RCC 7860 (cell line): ENCODE measurements at places on chromosomes 6 and 20.

DNA sequence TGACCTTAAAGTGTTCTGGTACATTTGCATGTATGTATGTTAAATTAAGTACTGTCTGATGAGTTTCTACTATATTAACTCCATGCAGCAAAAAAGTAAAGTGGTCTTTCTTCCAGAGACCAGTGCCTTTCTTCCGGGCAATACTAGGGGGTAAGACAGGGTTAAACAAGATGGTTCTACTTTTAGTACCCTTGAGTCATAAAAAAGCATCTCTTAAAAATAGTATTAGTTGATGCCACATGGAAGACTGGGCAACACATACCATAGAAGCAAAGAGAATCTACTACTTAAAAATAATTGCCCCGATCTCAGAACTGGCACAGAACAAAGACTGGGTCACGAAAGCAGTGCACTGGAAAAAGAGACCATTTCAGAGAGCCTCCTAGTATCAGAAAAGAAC is 66.2 kb downstream of the SESN1 start:
- DNase-seq, result no peak

DNA sequence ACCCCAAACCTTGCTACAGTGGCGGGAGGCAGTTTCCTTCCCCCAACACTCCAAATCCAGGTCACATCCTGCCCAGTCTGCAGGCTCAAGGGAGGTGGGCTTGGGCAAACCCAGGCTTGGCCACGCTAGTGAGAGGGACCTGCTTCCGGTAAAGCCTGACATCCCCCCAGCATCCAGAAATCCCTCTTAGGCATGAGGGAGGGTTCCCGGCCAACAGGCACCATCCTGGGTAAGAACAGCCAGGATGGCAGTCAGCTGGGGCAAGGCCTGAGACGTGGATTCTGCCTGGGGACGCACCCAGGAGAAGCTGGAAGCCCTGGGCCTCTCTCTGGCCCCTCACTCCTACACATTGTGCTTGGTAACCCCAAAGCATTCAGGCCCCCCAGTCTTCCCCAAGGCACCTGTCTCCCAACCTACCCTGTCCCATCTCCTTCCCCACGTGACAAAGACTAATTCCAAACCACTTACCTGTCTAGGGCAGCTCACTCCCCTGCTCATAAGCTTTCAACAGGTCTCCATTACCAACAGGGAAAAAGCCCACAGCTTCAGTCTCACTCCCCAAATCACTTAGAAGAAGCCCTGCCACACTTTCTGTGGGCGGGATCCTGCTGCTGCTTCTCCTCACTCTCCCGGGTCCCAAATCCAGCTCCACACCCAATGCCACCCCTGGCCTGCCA is 2.1 kb downstream of the C20orf144 start:
- DNase-seq, result no peak

DNA sequence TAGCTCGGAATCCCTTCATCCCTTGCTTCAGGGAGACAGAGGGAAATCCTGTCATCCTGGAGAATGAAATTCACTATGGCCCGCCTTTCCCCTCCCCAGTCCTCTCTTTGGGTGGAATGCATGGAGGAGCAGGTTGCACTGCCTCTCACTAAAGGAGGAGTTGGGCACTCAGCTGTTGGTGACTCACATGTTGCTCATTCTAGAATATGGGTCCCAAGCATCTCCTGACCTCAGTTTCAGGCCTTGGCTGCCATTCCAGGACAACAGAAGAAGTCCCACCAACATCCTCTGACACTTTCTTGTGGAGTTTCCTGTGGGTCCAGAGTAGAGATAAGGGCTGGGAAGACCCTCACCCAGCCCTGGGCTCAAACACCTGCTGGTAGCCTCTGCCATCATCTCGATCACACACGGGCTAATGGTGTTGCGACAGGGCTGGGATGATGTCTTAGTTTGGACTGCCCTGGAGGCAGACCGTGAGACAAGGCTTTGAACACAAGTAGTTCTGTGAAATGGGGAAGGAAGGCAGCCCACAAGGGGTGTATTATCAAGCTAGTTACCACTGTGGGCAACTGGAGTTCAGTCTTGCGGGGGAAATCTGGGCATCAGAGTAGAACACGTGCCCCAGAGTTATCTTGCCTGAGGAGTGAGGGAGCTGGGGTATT is 52.4 kb upstream of the RNF24 start:
- DNase-seq, result peak; percentile 50

- DNase-seq, result no peak
Measured at GRCh38 chr6:83051377-83052172, 14.1 kb downstream of the UBE3D start.

- no peak for DNase-seq
Measured at GRCh38 chr20:41030061-41030460, 1.4 kb downstream of the TOP1 start.

DNA sequence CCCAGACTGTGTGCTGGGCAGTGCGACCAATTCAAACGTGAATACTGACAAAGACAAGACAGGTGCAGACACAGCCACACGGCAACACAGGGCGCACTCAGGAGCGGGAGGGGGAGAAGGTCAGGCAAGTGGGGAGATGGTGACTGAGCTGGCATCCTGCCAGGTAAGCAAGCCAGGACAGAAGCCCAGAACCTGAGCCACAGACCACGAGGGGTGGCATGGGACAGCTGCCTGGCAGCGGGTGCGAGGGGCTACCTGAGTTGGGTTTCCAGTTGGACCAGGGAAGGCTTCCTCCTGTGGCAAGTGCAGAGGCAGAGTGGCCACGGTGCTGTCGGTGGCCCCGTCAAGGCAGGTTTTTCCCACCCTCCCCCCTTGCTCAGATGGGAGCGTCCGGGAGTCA is 215.2 kb upstream of the ARID1B start:
- DNase-seq, result no peak

- no peak for DNase-seq
Measured at GRCh38 chr6:130516604-130517003, 150.8 kb downstream of the TMEM200A start.

DNA sequence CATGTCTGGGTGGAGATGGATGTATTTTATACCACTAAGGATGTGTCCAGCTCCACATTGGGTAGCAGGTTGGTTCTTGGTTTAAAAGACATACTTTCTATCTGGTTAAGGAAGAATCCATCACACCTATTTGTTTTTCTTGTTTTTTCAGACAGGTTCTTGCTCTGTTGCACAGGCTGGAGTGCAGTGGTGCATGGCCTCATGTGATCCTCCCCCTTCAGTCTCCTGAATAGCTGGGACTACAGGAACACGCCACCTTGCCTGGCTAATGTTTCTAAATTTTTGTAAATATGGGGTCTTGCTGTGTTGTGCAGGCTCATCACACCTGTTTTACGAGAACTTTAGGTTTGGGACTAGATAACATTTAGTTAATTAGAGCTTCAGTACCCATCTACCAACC is 115.7 kb upstream of the PRND start:
- no peak for DNase-seq
